Hematopoietic multipotent progenitor cell treated with erythropoietin and hydrocortisone succinate and interleukin-3 and kit ligand, for 4 days (in vitro differentiated cells): ENCODE measurements at places on chromosomes 1 and 21.

DNA sequence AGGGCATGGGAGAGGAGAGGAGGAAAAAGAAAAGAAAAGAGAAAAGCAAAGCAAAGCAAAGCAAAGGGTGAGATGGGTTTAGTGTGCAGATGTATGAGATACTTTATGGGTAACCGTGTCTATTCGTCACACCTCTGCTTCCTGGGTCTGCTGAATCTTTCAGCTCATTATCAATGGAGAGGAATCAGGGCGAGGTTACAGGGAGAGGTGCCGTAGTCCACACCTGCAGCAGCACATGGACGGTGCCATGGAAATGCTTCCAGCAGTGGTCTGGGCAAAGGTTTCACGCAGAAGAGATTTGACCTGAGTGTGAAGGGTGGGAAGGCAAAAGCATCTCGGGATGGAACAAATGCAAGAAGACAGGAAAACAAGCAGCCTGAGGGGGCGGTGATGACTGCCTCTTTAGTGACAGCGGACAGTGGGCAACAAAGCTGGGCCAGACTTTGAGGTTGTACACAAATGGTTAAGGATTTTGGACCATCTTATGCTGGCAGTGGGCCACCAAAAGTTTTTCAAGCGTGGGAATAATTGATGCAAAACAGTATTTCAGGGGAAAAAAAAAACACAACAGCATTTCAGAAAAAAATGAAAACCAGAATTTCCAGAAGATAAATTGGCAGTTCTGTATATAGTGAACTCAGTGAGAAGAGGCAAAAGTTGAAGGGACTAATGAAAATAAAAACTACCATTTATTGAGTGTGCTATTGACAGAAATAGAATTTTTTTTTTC, 19.5 kb upstream of the SRP9 start:
- no peak for DNase-seq

- DNase-seq = no peak
Measured at GRCh38 chr1:59295618-59296017, 1.3 kb upstream of the FGGY start.

- peak; percentile 31 for DNase-seq
Measured at GRCh38 chr21:45774291-45774690, 130.8 kb downstream of the PCBP3 start.

- peak; percentile 87 for DNase-seq
Measured at GRCh38 chr1:46413596-46413985, 19.5 kb downstream of the FAAH start.

- DNase-seq = no peak
Measured at GRCh38 chr21:28655471-28655870, 337.2 kb downstream of the LTN1 start.

- no peak for DNase-seq
Measured at GRCh38 chr1:219538886-219539285, 74.0 kb downstream of the ZC3H11B start.

- DNase-seq = no peak
Measured at GRCh38 chr1:29289493-29289892, 53.2 kb downstream of the PTPRU start.

- DNase-seq = no peak
Measured at GRCh38 chr1:178672434-178672833, 52.6 kb upstream of the RALGPS2 start.

- DNase-seq = no peak
Measured at GRCh38 chr1:89347296-89347695, 16.6 kb upstream of the GBP6 start.

DNA sequence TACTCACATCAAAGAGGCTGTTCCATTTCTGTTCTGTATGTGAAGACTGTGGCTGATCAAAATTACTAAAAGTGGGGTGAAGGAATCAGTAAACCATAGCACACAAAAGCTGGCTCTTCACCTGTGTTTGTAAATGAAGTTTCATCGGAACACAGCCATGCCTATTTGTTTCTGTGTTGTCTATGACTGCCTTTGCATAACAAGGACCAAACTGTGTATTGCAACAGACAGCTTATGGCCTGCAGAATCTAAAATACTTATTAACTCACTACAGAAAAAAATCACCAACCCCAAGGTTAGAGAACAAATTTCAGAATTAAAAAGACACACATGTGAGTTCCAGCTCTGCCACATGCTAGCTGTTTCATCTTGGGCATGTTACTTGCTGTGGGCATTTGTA, 163.9 kb downstream of the LYPLAL1 start:
- no peak for DNase-seq

DNA sequence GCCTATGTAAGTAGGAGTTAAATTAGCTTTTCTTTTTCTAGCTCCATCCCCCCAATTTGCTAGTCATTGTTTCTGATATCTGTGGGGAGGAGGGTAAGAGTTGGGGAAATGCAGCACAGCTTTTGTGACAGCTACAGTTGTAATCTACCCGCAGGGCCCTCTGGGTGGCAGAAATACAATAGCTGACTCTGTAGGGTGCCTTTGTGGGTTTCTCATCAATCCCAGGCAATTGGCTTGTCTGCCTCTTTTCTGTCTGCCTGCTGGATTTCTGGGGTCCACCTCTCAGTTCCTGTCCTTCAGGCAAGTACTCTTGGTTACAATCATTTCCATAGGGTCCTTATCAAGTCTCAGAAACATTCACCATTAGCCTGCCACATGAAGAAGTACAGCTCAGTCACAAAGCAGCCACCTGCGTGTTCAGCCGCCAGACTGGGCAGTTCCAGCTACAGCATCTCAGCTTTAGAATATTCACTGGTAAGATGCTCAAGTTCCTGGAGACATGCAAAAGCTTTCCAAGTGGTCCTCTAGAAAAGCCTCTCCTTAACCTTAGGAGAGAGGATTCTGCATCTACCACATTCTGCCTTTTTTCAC, 19.2 kb upstream of the SLC44A5 start:
- no peak for DNase-seq
